ENCODE measurements at places on chromosomes 7 and 10. TPM values are rescaled to one million over a fixed set of nuclear protein-coding genes. Genes with fewer than 3 reads are reported as not detected.

- DNase-seq: no peak
Observed at GRCh38 chr10:99781734-99782429, 558 bp upstream of the ABCC2 start.

DNA sequence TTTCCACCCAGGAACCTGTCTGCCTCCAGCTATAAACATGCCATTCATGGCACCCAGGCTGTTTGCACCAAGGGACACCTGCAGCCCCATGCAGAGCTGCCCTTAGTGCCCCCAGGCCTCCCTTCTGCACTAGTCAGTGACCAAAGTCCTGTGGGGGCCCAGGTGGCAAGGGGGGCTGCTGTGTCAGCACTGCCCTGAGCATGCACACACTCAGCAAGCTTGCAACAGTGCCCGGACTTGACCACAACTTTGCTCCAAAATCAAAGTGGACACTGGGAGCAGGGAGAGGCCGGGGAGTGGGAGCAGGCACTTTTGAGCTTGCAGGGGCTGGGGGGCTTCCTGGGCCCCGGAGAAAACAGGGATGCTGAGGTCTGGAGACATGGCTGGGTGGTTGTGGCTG lies 192.9 kb upstream of the MBL2 start:
- DNase-seq: no peak

DNA sequence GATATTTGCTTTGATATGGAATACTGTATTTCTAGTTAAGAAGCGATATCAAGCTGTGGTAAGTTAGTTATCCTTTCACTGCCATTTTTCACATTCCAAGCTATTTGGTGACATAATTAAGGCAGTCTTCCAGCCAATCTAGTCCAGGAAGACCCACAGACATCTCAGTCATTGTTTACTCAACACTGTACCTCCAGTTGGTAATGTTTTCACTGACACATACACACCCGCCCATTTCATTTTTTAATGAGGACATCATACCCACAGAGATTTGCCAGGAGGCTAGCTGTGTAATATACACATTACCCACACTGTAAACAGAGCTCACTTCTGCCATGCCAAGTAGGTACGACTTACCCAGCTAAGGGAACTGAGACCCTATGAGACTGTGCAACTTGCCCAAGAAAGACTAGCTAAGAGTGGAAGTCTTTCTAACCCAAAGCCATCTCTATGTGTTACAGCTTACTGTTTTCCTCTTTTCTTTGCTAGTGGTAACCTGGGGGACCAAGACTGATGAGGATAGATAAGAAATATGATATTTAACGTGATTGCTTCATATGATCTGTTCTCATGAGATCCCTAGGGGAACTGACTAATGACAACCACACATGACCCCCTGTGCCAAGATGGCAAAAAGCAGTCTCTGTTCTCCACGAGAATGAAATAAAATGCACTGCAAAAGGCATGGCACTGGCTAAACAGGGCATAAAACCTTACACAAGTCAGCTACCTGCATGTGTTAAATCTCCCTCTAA lies 179.0 kb downstream of the DGKI start:
- peak; percentile 73 for DNase-seq

DNA sequence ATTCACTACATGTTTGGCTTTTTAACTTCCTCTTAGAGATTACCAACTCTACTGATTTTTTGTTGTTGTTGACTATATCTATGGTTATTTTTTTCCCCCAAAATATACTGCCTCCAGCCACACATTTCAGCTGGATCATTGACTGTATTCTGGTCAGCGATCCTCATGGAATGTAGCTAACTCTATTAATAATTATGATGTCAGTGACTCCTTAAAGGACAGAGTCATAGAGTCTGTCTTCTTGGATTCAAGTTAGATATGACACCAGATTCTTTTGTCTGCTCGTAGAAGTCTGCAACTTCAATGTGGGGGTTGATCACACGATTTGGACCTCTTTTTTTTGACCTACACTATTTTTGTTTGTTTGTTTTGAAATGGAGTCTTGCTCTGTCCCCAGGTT lies 33.2 kb downstream of the UBN2 start:
- no peak for DNase-seq

CFAP43 gene
- 0.75 TPM for total RNA-seq

TRIM56 gene
- 15.8 TPM for total RNA-seq

PAX4 gene
- not detected for total RNA-seq

INMT gene
- total RNA-seq: not detected

Data from kidney epithelial cell (primary cell).